ENCODE measurements at places on chromosomes 2 and 18.
A peak's percentile ranks its signal among the peaks of the same experiment; 100 is the strongest.

DNA sequence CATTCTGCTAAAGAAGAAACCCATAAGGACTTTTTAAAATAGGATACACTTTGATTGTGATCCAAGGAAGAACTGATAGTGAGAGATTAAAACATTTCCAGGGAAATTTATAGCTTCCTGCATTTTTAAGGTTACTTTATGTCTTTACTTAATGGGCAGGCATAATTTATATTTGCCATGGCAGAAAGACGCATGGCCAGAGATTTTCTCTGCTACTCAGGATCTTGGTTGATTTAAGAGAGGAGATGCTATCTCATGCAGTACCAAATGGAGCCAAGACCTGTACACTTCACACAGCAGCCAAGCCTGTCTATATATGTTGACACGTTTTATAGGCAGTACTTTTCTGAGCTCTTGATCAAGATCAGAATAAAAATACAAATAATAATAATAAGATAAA lies 60.9 kb upstream of the NT5C1B start:
- no peak for DNase-seq

GRCh38 chr2:240561325-240561971 lies 1.3 kb downstream of the DUSP28 start:
- no peak for DNase-seq

DNA sequence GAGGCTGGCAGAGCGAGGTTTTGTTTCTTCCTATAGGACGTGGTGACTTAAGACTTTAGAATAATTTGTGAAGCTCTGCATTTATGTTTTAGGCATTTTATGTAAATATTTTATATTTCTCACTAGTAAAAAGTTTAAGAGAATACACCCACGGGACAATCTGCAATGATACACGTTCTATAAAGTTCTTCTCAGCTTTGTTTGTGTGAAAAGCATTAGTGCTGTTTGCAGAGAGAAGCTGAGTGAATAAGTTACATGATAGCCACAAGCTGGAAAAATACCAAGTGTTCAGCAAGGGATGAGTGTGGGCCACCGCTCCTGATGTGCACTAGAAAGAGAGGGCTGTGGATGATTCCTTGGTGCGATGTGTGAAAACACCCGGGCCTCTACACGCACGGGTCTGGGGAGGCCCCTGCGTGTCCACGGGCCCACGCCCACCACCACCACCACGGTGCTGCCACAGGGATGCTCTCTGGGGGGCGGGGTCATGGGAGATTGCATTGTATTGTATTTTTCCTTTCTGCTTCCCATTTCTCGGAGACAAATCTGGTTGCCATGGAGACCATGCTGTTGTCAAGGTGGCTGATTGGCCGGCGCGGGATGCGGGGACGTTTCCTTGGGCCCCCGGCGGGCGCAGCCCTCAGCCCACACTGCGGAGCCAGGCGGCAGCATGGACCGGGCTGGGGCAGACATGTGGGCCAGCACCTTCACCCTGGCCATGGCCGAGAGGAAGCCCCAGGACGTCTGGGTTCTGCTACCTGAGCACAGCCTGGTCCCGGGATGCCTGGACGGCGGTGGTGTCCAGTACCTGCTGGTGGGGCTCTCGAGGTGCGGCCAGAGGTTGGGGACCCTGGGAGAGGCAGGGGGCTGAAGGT lies at the start of gene RTP5:
TSS of gene RTP5 (plus strand) at position 643 of the 875 bp plus-strand sequence. CDS start at position 671, 28 bp downstream.
- no peak for DNase-seq

- DNase-seq: no peak
Observed at GRCh38 chr2:31402388-31402787, 12.2 kb downstream of the XDH start.

GRCh38 chr2:28399956-28400355 lies 7.3 kb downstream of the FOSL2 start:
- DNase-seq: no peak

DNA sequence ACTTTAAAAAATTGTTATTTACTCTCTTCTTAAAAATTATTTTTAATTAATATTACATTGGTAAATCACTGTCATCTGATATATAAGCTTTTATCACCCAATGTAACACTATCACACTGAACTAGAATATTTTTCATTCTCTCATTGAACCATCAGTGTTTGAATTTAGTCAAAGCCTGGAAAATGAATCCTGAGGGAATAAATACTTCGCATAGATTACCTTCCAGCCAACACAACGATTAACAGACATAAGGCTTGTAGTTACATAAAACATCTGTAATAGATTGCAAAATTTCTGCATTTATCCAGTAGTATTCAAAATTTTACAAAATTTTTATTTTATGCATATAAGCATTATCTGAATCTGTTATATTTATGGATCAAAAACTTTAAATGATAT lies 314.9 kb downstream of the ERBB4 start:
- DNase-seq: no peak

DNA sequence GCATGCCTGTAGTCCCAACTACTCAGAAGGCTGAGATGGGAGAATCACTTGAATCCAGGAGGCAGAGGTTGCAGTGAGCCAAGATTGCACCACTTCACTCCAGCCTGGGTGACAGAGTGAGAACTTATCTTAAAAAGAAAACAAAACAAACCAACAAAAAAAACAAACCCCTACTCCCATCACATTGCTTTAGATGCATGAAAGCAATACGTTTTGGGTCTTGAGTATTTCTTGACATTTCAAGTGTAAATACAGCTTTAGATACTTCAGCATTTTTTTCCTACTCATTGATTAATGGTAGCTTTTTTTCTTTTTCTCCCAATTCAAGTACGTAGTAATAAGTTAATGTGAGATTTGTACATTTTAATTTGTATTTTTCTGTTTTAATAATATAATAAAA lies 20.3 kb downstream of the RASGRP3 start:
- no peak for DNase-seq

- DNase-seq: no peak
Observed at GRCh38 chr2:26238311-26238958, 6.0 kb downstream of the HADHA start.

GRCh38 chr2:176758426-176758825 lies 454.2 kb upstream of the HNRNPA3 start:
- DNase-seq: no peak

GRCh38 chr2:98512699-98513098 lies 68.0 kb downstream of the INPP4A start:
- no peak for DNase-seq

DNA sequence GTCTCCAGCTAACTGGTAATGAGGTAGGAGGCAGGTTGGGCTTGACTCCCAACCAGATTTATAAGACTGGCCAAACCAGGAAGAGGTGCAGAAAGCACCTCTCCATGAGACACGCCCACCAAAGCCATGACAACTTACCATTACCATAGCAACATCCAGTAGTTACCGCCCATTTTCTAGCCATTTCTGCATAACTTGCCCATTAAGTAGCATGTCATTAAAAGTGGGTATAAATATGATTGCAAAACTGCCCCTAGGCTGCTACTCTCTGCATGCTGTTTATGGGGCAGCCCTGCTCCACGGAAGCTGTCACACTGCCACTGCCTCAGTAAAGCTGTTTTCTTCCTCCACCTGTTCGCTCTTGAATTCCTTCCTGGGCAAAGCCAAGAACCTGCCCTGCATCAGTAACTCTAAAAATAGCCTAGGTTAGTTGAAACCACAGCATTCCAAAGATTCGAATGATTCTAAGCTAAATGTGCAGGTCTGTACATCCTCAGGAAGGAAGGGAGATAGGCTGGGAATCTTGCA lies 131.9 kb downstream of the ATL2 start:
- DNase-seq: no peak

DNA sequence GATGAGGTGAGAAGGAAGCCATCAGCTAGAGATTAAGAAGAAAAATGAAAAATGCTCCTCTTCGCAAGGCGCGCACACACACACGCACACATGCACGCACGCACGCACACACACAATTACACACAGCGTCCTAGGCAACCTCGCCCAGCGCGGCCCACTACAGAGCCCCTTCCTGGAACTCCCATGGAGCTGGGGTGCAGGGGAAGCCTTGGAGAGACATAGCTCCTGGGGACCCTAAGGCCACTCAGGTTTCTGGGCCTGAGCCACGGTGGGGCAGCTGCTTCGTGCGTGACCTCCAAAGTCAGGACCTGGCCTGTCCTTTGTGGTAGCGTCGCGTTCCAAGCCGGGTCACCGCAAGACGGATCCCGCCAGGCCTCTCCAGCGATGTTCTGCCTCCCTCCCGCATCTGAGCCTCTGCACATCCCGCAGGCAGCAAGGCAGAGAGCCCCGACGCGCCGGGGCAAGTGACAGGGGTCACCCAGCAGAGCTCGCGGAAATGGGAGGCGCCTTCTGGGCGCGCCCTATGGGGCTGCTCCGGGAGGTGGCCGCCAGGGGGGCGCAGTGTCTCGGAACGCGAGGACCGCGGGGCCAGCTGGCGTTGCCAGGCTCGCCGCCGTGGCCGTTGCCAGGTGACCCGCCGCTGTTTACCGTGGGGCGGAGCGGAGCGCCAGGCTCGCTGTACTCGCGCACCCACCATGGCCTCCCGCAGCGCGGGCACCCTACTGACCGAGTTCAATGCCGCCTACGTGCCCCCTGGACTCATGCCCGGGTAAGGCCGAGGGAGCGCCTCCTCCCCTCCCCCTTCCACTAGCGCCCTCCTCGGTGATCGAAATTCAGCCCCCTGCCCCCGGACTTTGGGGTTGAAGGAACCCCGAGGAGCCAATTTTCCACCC lies 79.0 kb downstream of the CIB4 start:
- peak; percentile 80 for DNase-seq

GRCh38 chr2:207772844-207773205 lies 3.1 kb upstream of the FZD5 start:
- no peak for DNase-seq

DNA sequence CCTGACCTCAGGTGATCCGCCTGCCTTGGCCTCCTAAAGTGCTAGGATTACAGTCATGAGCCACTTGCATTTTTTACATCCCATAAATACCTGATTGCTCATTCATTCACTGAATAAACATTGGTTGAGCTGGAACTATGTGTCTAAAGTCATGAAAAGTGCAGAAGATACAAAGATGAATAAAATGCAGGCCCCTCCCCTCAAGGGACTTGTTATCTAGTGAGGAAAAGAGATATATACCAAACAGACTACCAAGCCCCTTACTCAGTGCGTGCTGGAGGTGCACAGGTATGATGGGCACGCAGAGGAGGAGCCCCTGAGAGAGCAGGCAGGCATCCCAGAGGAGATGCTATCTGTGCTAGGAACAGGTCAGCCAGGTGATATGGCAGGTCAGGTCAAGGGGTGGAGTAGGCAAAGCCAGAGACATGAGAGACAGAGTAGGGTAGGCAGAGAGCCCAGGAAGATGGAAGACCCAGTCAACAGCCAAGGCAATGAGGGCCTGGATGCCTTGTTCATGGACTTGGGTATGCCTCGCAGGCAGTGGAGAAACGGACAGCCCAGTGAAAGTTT lies 7.7 kb downstream of the FHL2 start:
- no peak for DNase-seq

GRCh38 chr2:234632527-234633391 lies 135.9 kb upstream of the ARL4C start:
- peak; percentile 16 for DNase-seq

DNA sequence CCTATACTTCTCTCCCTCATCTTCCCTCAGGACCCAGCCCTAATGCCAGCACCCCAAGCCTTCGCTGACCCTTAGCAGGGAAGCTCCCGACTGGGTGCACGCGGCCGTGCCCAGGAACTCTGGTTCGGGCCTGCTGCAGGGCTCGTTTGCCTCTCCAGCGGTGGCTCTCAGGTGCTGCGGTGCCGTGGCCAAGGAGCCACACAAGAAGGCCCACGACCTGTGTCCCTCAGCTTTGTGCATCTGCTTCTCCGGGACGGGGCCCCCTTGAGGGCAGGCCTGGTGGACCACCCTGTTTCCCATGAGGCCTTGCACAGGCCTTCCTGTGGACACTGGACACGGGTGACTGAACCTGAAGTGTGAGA lies 17.7 kb downstream of the BOK start:
- DNase-seq: no peak

- no peak for DNase-seq
Observed at GRCh38 chr2:164700390-164700789, 79.1 kb upstream of the GRB14 start.

- DNase-seq: peak; percentile 30
Observed at GRCh38 chr2:86072271-86072858, 33.3 kb downstream of the POLR1A start.

GRCh38 chr2:181407171-181407570 lies 50.0 kb upstream of the ITGA4 start:
- no peak for DNase-seq

DNA sequence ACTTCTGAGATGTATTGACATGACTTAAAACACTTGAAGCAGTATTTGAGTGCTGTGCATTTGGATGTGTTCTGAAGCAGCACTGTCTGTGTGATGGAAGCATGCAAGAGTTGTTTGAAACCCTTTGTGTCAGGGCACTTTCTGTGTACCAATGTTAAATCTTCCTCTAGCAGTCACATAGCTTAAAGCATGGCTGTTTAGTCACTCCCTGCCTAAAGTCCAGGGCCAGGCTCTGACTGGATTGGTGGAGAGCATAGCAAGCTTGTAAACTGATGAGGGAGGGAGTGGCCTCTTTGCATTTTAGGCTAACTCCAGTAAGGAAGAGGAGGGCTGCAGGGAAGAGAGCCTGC lies 73.5 kb downstream of the MYO1B start:
- DNase-seq: no peak

DNA sequence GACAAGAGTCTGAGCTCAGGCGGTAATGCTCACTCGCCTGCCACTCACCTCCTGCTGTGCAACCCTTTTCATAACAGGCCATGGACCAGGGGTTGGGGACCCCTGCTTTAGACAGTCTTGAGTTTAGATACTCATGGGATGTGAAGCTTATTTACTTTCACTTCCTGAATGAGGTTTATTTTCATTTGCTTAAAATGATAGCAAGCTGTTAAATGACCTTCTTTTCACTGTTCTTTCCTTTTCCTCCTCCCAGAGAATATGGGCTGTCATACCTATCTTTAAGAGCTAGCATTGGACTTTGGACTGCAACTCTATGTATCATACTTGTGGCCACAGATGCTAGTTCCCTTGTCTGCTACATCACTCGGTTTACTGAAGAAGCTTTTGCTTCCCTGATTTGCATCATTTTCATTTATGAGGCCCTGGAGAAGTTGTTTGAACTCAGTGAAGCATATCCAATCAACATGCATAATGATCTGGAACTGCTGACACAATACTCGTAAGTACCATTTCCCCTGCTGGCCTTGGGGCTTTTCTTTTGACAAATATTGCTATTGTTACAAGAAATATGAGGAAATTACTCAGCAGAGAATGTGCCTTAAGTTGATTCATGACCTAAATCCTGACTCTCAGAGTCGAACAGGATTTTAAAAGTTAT lies 168.5 kb downstream of the DPP4 start:
- no peak for DNase-seq

GRCh38 chr2:66824926-66825325 lies 390.0 kb downstream of the MEIS1 start:
- no peak for DNase-seq

- DNase-seq: no peak
Observed at GRCh38 chr2:39433586-39434195, 3.4 kb downstream of the MAP4K3 start.

GRCh38 chr2:46126571-46126970 lies 170.6 kb upstream of the EPAS1 start:
- no peak for DNase-seq

- DNase-seq: no peak
Observed at GRCh38 chr2:187299122-187299906, 148.7 kb downstream of the CALCRL start.

DNA sequence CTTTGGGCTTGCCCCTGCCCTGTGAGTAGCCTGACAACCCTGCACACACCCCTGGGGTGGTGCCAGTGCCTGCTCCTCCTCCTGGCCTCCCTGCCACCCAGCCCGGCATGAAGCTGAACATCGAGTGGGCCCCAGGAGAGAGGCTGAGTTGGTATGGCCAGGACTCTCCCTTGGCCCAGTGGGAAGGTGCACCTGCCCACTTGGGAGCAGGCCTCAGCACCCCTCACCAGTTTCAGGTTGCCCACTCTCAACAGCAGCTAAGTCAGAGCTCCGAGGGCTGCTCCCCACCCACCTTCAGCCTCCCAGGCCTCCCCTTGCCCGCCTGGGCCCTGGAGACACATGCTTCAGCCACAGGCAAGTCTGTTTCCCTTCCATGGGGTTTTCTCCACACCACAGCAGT lies 203.1 kb downstream of the KLHL29 start:
- DNase-seq: no peak

All from SHP77 (cell line).